HuH-7.5 (cell line): ENCODE measurements at places on chromosomes 4 and X.
A peak's percentile ranks its signal among the peaks of the same experiment; 100 is the strongest.

GRCh38 chrX:15930585-15930984 lies 76.0 kb upstream of the AP1S2 start:
- no peak for DNase-seq

DNA sequence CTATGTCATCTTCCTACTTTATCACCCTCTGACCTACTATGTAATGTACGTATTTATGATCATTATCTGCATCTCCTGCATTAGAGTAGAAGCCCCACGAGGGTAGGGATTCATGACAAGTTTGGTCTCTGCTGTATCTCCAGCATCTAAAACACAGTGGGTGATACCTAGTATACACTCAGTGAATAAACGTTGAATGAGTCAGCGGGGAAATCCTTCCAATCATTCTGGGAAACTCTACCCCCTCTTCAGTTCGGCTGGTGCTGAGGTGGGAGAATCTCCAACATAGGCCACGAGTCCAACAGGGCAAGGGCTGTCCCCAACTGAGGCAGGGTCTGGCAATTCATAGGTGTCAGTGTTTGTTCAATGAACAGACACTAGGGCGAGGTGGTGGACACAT lies 74.4 kb upstream of the EFNB1 start:
- DNase-seq = no peak

DNA sequence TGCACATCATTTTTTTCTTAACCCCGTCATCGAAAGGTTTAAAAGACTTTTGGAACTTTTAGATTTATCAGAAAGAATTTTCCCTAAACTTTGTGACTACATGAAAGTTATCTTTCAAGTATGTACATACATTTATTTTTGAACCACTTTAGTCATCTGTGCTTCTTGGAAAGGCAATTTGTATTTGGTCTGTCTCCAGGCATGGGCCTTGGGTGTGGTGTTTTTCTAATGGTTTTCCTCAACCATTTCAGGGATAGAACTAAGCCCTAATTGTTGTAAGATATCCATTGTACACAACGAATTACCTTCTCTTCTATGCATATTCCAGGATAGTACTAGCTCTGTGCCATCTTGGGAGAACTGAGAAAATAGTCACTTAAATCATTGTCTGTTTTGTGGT lies 191.5 kb upstream of the RPL34 start:
- no peak for DNase-seq

DNA sequence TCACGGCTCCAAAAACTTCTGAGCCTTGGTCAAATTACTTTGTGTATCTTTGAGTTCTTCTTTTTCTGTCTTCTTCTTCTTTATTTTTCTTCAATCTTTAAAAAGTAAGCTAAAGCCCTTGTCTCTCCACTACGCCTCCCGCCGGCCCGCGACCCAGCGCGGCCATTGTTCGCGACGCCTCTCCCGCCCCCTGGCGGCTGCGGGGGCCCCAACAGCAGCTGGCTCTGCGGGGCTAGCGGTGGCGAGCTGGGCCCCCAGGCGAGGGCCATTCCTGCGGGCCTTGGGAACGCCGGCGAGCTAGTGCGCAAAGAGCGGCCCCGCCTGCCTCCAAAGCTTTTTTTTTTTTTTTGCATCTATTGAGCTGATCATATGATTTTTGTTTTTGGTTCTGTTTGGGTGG lies 119.1 kb downstream of the TGIF2LX start:
- no peak for DNase-seq

DNA sequence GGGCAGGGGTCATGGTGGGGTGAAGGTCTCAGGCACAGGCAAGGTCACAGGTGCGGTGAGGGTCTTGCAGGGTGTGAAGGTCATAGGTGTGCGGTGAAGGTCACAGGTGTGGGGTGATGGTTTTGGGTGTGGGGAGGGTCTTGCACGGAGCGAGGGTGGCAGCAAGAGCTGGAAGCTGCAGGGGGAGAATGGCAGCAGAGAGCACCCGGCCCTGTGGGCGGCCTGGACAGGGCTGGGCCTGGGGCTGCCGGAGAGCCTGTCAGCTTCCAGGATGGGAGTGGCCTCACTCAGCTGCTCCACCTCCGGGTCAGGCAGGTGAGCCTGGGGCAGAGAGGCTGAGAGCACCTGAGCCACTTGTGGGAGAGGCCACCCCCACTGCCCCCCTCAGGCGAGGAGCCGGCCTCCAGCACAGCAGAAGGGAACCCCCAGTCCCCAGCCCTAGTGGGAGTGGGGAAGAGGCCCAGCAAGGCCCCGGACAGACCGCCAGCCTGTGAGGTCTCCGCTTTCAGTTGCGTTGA lies 1.5 kb downstream of the MSANTD1 start:
- no peak for DNase-seq

- no peak for DNase-seq
These were observed 310.6 kb downstream of the PABPC4L start for GRCh38 chr4:133891011-133891410.

GRCh38 chr4:171794528-171794927 lies 18.7 kb upstream of the GALNTL6 start:
- DNase-seq = no peak

- no peak for DNase-seq
These were observed 134.2 kb downstream of the SHROOM3 start for GRCh38 chr4:76569225-76569624.

- DNase-seq = peak; percentile 16
These were observed 39.2 kb upstream of the ASMTL start for GRCh38 chrX:1491851-1492349.

DNA sequence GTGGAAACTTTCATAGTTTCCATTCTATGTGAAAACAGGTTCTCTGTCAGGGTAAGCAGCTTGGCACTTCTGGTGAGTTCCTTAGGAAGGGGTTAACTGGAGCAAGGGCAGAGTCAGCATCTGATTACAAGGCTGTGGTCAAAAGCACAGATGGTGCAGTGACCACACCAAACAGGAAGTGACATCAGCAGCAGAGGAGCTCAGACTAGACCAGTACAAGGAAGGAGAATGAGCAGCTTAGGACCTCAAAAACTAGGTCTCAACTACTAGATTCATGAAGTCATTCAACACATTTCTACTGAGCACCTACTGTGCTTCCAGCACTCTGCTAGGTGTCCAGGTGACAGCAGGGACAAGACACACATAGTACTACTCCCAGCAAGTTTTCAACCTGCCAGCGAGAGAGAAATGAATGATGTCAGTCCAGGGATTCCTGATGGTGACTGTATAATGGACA lies 130.2 kb downstream of the AMELX start:
- no peak for DNase-seq

DNA sequence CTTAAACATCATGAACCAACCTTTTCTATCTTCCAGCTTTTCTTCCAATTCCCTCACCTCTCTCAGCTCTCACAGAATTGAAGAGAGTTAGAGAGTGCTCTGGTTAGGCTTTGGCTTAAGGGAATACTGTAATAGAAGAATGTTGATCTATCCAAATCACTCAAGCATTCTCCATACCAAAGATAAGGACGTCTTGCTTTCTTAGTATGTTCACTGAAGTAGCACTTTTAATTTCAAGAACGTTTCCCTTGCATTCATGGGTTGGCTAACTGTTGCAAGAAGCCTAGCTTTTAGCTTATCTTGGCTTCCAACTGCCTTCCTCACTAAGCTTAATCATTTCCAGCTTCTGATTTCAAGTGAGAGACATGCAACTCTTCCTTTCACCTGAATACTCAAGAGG lies 43.2 kb downstream of the FANCB start:
- no peak for DNase-seq

DNA sequence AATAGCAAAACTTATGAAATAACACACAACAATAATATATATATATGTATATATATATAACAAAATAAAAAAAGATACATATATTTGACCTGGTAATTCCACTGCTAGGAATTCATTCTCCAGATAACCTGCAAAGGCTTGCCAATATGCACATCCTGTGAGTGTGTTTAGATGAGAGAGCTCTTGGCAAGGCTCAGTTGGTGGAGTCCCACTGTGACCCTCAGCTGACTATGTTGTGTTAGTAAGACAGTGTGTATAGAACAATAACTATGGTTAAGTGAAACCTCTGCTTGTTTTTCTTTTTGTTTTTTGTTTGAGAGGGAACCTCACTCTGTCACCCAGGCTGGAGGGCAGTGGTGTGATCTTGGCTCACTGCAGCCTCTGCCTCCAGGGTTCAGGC lies 39.5 kb upstream of the RBMX start:
- DNase-seq = no peak

- no peak for DNase-seq
These were observed 3.8 kb upstream of the RPS6KA3 start for GRCh38 chrX:20270562-20270890.

- no peak for DNase-seq
These were observed 7.7 kb upstream of the OCIAD2 start for GRCh38 chr4:48914311-48914710.

GRCh38 chr4:152626790-152627189 lies 53.0 kb downstream of the TMEM154 start:
- DNase-seq = no peak

- DNase-seq = no peak
These were observed 3.3 kb downstream of the COQ2 start for GRCh38 chr4:83281307-83281706.
